CD4-positive, alpha-beta T cell treated with Interleukin-2 at 100 ng/mL for 4 hours (primary cell): ENCODE measurements at places on chromosomes 4 and X.
A peak's percentile ranks its signal among the peaks of the same experiment; 100 is the strongest.

DNA sequence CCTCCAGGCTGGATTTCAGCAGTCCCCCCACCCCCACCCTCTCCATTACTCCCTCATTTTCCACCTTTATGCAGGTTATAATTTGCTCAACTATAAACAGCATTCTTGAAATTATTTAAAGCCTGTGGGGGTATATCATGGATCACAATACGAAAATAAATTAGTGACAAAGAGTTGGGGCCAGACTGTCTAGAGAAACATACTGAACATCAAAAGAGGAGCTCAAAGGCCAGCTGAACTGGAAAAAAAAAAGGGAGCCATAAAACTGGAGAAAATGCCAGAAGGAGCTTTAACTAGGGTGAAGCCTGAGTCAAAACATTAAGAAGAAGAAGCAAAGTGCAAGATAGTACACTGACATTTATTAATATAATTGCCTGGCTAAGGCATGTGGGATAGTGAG is 137.8 kb downstream of the ANTXR2 start:
- no peak for DNase-seq

DNA sequence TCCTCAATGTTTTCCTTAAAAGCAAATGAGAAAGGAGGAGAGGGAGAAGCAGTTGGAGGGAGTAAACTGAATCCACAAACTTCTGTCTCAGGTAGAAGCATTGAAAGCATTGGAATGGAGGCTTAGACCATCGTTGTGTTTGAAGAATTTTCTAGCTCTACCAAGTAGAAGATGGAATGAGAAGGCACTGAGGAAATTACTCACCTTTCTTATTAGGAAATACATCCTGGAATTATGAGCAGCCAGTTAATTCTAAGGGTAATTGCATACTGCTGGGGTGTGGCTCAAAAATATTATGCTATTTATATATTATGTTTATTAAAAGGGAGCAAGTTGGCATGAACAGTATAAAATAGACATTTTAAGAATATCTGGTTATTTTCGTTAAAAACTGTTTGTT is 12.9 kb downstream of the PGM2 start:
- DNase-seq: no peak

GRCh38 chrX:129981752-129982299 is 609 bp upstream of the BCORL1 start:
- no peak for DNase-seq

- peak; percentile 42 for DNase-seq
Measured at GRCh38 chr4:184472614-184473498, 1.5 kb downstream of the IRF2 start.

DNA sequence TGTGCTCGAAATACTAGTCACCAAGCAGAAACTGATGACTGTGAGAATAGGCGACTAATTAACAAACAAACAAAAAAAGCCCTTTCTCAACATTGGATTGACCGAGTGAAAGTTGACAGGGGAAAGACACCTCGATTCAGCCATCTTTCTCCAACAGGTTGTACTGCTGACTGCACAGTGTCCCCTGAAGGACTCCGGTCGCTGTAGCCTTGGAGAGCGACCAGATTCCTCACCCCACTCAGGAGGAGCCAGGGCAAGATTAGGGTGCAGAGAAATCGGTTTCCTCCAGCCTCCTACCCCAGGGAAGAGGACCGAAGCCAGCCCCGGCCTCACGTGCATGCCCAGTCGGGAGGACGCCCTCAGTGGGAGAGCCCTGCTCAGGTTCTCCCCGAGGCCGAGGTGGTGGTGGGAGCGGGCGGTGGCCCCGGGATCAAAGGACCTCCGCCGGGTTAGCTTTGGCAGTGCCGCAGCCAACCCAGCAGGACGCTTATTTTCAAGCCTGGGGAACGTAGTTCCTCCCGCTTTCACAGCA is 1.1 kb upstream of the RAP1GDS1 start:
- DNase-seq: no peak

DNA sequence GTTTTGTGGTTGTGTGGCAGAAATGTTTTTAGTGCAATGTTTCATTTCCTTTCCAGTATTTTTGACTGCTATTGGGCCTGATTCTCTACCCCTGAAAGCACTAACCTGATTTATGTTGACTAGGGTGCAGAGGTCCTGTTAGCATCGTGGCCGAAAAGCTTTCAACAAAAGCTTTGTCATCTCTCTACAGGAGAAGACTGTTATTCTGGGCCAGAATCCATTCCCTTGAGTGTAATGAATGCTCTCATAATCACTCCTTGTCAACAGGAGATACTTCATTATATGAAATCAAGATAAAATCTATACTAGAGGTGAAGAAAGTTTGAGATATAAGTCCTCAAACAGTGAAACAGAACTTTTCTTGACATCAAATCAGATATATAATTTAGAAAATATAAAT is 195.5 kb downstream of the ZNF330 start:
- DNase-seq: no peak

GRCh38 chrX:69884210-69884609 is 165.5 kb downstream of the AWAT2 start:
- no peak for DNase-seq

- no peak for DNase-seq
Measured at GRCh38 chr4:18850867-18851266, 829.3 kb upstream of the LCORL start.

DNA sequence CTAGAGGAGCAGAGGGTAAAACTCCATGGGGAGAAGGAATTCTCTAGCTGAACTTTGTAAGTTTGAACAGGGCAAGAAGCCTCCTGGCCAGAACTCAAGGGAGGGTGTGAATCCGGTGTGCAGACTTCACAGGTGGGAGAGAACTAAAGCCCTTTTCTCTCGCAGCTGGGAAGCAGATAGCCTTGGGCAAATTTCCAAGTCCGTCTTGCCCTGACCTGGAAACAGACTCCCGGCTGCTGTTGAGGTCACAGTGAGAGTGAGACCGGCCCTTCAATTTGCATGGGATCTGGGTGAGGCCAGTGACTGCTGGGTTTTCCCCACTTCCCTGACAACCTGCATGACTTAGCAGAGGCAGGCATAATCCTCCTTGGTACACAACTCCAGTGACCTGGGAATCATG is 94.5 kb upstream of the ZNF827 start:
- DNase-seq: no peak

GRCh38 chr4:168631241-168632162 is 134.7 kb downstream of the PALLD start:
- DNase-seq: no peak

- DNase-seq: no peak
Measured at GRCh38 chr4:123826896-123827295, 430.3 kb downstream of the SPRY1 start.

DNA sequence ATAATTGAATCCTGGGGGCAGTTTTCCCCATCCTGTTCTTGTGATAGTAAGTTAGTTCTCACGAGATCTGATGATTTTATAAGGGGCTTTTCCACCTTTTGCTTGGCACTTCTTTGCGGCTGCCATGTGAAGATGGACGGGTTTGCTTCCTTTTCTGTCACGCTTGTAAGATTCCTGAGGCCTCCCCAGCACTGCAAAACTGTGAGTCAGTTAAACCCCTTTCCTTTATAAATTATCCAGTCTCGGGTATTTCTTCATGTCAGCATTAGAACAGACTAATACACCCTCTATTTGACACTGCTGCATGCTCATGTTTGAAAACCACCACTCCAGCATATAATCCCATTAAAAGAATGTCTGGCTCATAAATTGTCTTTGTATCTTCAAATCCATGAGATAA is 264.4 kb upstream of the ITM2A start:
- no peak for DNase-seq

GRCh38 chr4:5128569-5128968 is 77.3 kb downstream of the STK32B start:
- no peak for DNase-seq

DNA sequence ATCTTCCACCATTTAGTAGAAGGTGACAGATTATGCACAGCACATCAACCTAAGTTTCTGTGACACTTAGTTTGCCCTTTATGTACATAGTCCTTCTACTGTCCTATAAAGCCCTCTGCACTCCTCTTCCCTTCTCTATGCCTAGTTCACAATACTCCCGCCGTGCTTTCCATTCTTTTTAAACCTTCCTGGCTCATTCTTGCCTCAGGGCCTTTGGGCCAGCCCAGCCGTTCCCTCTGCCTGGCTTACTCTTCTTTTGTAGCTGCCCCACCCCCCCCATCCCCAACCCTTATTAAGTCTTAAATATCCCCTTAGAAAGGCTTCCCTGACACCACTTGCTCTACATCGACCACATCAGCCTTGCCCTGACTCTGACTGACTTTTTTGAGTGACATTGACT is 33.0 kb downstream of the SGMS2 start:
- DNase-seq: no peak

- DNase-seq: no peak
Measured at GRCh38 chr4:86432559-86433134, 72.8 kb upstream of the MAPK10 start.

GRCh38 chr4:61771056-61771455 is 570.9 kb downstream of the ADGRL3 start:
- no peak for DNase-seq

DNA sequence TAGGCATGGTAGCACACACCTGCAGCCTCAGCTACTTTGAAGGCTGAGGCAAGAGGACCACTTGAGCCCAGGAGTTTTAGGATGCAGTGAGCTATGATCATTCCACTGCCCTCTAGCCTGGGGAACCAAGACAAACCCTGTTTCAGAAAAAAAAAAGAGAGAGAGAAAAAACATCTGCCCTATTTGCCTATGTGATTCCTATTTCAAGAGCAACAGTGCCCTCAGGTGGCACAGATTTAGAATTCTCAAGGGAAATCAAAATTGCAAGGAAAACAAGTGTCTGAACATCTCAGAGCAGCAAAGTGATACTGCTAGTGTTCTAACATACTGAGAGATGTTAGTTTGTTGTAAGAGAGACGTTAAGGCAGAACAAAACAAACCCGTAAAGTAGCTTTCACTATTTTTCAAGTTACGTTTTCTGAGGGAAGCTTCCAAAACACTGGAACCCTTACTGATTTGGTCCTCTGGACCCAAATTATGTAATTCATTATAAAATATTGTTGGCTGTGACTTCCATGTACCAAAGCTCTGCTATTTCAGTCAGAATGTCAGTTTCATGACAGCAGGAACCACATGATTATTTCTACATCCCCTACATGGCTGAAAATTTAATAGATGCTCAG is 7.9 kb downstream of the BDH2 start:
- DNase-seq: peak; percentile 72

- no peak for DNase-seq
Measured at GRCh38 chr4:14149176-14150053, 521.9 kb upstream of the BOD1L1 start.

DNA sequence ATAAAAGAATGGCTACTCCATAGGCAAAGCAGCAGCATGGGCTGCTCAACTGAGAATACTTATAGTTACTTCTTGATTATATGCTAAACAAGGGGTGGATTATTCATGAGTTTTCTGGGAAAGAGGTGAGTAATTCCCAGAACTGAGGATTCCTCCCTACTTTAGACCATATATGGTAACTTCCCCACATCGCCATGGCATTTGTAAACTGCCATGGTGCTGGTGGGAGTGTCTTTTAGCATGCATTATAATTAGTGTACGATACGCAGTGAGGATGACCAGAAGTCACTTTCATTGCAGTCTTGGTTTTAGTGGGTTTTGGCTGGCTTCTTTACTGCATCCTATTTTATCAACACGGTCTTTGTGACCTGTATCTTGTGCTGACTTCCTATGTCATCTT is 141.5 kb downstream of the MAGEB17 start:
- no peak for DNase-seq

GRCh38 chr4:90393215-90393614 is 266.0 kb downstream of the CCSER1 start:
- no peak for DNase-seq

DNA sequence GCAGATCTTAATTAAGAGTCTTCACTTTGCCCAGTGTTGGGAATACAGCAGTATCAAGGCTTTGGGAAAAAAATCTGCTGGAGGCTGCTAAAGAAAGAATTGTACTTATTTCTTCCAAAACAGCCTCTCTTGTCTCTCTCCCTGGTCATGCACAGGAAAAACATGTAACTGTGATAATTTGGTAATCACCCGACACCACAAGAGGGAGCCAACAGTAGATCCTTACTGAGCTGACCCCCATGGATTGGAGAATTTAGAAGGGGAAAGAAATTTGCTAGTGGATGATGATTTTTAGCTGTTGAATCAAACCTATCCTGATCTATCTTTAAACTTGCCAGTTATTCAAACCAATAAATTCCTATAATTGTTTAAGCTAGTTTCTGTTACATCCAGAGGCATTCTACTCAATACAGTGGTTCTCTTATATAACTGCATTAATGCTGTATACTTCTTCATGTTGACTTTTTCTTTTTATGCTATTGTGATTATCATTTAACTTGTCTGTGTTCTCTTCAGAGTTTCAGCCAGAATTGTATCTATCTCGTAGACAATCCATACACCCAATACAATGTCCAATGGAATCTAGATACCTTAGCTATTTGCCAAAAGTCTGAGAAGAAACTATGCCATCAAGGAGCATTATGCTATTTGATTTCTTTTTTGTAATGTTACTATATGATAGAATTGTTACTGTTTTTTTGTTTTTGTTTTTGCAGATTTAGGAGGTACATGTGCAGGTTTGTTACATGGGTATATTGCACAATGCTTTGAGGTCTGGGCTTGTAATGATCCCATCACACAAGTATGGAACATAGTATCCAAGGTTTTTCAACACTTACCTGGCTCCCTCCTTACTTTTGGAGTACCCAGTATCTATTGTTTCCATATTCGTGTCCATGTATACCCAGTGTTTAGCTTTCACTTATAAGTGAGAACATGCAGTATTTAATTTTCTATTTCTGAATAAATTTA is 31.3 kb upstream of the ARHGEF38 start:
- DNase-seq: no peak

DNA sequence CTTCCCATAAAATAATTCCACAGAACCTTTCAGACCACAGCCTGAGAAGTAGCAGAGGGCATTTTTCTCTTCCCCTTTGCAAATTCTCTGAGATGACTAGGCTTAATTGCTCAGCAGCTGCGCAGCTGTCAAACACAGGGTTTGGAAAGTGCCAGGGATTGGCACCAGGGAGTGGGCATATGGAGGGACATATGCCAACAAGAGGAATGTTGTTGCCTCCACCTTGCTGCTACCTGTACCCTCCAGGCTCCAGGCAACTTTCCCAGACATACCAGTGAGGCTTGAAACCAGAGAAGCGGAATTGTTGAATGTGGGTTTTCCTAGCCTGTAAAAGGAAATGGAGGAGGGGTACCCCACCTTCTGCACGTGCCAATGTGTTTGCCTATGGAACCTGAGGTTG is 256.2 kb upstream of the GPR101 start:
- DNase-seq: no peak

DNA sequence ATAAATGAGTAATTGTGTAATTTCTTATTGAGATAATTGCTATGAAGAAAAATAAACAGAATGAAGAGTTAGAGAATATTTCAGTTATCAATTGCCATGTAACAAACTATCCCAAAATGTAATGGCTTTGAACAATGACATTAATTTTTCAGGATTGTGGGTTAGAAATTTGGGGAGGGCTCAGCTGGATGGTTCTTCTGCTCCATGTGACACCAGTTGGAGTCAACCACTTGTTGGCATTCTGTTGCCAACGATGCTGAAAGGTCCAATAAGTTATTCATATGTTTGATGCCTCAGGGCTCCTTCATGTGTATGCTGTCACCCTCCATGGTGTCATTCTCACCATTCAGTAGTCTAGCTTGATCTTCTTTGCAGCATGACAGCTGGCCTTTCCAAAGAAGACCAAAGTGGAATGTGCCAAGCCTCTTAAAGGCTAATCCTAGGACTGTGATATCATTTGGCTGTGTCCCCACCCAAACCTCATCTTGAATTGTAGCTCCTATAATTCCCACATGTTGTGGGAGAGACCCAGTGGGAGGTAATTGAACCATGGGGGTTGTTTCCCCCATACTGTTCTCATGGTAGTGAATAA is 20.9 kb upstream of the CCDC149 start:
- DNase-seq: no peak
